ENCODE measurements at places on chromosomes 1 and 21.

GRCh38 chr1:90074566-90074965 lies 79.7 kb downstream of the ZNF326 start:
- DNase-seq: no peak

- DNase-seq: no peak
These were observed 159.2 kb downstream of the DYRK1A start for GRCh38 chr21:37525810-37526209.

- no peak for DNase-seq
These were observed 35.9 kb downstream of the FHAD1 start for GRCh38 chr1:15282810-15283474.

GRCh38 chr1:43058545-43059360 lies 100.1 kb upstream of the SLC2A1 start:
- DNase-seq: no peak

- DNase-seq: no peak
These were observed 25.8 kb upstream of the BCAS2 start for GRCh38 chr1:114607223-114607622.

DNA sequence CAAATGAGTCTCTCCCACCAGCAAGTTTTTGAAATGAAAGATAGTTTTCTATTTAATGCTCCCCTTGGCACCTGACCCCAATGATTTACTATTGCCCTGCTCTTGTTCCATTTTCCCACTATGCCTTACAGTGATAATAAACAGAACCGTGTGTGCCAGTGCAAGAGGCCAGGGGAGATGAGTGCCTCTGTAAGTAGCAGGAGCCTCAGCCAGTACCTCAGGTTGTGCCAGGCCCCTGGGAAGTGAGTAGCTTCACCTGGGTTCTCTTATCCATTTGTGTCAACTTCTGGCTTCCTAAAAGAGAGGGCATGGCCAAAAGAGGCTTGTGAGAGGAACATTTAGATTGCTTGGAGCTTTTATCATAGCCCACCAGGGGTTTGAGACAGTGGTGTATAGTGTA lies 3.4 kb upstream of the ROR1 start:
- no peak for DNase-seq
